ENCODE measurements at places on chromosomes 2 and 18. TPM values are rescaled to one million over a fixed set of nuclear protein-coding genes. Genes with fewer than 3 reads are reported as not detected.

Gene TCF7L1
- 0.07 TPM for polyA plus RNA-seq

Gene LAMA1
- polyA plus RNA-seq = not detected

Gene EML6
- 0.45 TPM for polyA plus RNA-seq

Gene C2orf80
- polyA plus RNA-seq = not detected

Gene TDRD15
- not detected for polyA plus RNA-seq

Gene GKN2
- not detected for polyA plus RNA-seq

Gene SETBP1
- 0.38 TPM for polyA plus RNA-seq

Gene HRH4
- polyA plus RNA-seq = 0.18 TPM

Gene WDFY1
- polyA plus RNA-seq = 26.2 TPM

DNA sequence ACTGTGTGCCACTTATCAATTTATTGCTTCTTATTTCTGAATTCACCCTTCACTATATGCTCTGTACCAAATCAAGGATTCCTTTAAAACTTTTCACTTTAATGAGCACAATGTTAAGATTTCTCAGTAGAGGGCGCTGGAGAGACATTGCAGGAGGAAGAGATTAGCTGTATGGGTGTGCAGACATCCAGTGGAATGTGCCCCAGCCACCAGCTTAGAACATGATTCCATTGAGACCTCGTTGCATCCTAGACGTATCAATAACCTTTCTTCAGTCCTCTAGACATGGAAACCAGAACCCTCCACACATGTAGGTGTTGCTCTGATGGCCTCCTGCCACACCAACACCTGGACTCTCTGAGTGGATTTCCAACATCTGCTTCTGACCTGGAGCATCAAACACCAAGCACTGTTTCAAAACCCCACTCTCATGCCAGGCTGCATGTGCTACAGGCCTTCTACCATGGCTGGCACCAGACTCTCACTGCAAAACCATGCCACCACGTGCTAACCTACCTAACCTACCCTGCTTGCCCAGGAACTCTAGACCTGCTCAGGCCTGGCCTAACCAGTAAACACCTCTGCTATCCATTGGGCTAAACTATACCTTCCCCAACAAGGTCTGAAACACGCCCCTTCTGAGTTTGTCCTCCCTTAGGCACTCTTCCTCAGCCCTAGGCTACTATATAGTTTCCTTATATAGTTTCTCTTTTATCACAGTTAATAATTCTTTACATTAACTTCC lies 633.2 kb upstream of the PKDCC start:
- H3K36me3 ChIP-seq = no peaks in the 10 kb centered on the region
- H3K4me3 ChIP-seq = no peak overlapping the region
- H3K27me3 ChIP-seq = no peaks in the 10 kb centered on the region
- no peaks in the 10 kb centered on the region for H3K4me1 ChIP-seq
- DNase-seq = no peak

DNA sequence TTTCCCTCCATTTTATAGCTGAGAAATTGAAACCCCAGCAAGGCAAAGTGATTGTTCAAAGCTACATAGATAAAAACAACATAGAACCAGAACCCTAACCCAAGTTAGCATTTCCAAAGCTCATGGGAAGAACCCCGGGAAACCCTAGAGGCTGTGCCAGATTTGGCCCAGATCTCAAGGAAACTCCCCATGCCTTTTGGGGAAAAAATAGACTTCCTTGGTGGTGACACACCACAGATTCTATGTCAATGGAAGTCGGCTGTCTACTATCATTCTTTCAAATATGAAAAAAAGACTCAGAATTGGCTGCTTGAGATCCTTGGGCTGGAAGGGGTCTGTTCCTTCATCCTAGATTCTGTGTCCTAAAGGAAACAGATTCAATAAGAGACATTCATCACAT lies 8.4 kb downstream of the COL6A3 start:
- no peaks in the 10 kb centered on the region for H3K36me3 ChIP-seq
- DNase-seq = no peak
- no peaks in the 10 kb centered on the region for H3K4me1 ChIP-seq
- no peak overlapping the region for H3K27ac ChIP-seq
- H3K4me3 ChIP-seq = no peak overlapping the region
- no peaks in the 10 kb centered on the region for H3K27me3 ChIP-seq

DNA sequence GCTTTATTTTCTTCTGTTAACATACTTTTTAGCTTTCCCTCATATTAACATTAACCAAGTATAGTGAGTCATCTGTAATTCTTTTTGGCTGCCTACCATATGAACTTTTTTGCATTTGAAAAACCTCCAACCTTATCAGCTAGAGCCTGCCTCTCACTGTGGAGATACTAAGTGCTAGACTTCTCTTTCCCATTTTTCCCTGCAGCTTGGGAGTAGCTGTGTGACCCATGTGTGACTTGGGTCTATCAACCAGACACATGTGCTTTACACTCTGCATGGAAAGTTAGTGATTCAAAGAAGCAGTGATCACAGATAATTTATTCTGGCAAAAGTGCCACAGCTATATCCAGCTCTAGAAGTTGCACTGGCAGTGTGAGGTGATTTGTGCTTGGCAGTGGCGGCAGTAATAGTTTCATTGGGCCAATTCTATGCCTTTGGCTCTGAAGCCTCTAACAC lies 36.3 kb downstream of the PREPL start:
- no peak for DNase-seq
- H3K4me3 ChIP-seq = no peak overlapping the region
- no peaks in the 10 kb centered on the region for H3K4me1 ChIP-seq
- peaks cover 70% of the 10 kb centered on the region for H3K36me3 ChIP-seq
- H3K27me3 ChIP-seq = no peaks in the 10 kb centered on the region

DNA sequence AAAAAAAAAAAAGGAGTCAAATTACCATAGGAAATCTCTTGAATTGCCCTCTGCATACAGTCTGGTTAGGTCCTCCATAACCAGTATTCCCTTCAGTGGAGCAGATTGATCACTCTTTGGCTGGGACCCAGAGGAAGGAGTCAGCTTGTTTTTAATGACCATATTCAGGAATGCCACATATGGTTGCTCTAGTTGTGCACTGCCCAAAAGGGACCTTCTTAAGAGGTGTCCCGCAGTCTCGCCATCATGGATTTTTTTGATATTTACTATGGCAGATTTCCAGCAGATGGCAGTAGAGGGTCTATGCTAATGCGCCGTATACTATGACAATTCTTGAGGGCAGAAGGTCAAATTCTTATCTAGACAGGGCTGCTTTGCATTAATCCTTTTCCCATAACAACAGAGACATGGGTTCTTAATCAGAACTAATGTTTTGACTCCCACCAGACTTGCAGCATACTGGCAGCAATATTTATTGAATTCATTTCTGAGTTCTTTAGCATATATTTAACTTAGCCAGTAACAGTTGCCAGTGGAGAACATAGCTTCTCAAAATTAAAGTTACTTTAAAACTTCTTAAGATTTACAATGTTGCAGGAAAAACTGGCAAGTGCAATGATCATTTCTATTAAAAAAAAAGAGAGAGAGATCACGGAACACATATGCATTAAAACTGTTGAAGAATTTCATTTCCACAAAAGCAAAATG lies 31.8 kb upstream of the INPP4A start:
- H3K27me3 ChIP-seq = peaks cover 1% of the 10 kb centered on the region
- H3K27ac ChIP-seq = no peak overlapping the region
- H3K4me3 ChIP-seq = no peak overlapping the region
- peak; percentile 33 for DNase-seq

DNA sequence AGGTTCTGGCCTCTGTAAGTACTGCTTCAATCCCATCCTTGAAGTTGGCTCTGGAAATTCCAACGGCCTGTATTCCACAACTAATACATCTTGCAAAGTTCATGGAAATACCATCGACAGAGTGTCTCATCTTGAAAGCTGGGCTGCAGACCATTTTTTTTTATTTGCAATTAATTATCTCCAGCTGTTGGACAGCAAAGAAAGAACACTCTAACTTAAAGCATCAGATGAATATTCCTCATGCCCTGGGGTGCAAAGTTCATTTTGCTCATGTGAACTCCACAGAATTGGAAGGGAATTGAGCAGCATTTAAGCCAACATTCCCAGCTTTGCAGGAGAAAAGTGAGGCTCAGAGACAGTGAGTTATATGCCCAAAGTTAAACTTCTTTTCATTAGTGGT lies 96.5 kb upstream of the PIEZO2 start:
- no peak for DNase-seq
- H3K36me3 ChIP-seq = no peaks in the 10 kb centered on the region
- H3K27me3 ChIP-seq = no peaks in the 10 kb centered on the region
- H3K4me1 ChIP-seq = no peaks in the 10 kb centered on the region
- no peak overlapping the region for H3K4me3 ChIP-seq

DNA sequence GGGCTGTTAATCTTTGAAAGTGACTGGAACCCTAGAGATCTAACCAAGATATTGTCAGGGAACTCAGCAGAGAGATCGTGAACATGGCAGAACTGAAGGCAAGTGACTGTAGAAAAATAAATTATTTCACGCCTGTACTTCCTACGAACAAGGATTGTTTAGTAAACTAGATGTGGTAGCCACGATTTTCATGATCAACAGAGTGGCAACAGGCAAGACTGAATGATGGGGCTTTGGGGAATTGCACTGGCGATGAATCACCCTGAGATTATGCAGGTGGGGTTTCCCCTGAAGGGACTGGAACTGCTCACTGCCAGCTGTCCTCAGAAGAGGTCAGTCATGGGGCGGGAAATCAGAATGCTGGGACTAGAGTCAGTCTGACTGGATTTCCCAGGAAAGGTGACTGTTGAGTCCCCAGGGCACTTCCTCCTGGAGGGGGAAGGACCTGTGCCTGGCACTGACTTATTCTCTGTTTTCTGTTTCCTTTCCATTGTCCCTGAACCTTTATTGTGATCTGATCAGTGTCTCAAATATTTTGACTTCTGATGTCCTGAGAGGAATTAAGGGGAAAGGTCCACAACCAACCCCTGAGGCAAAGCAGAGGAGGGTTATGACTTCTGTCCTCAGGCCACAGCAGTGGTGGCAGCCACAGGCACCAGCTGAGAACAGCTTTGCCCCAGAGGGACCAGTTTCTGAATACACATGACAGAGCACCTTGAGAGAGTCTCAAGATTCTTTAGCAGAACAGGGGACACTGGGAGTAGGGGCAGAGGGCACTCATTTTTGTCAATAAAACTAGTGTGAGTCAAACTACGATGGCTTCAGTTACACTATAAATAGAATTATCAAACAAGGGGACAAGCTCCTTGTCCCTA lies 70.0 kb downstream of the NAB1 start:
- no peak overlapping the region for H3K27ac ChIP-seq
- no peaks in the 10 kb centered on the region for H3K36me3 ChIP-seq

- H3K4me3 ChIP-seq = no peak overlapping the region
- H3K36me3 ChIP-seq = no peaks in the 10 kb centered on the region
- DNase-seq = no peak
- no peaks in the 10 kb centered on the region for H3K4me1 ChIP-seq
These were observed 465.6 kb upstream of the TRIB2 start for GRCh38 chr2:12251121-12251520.

DNA sequence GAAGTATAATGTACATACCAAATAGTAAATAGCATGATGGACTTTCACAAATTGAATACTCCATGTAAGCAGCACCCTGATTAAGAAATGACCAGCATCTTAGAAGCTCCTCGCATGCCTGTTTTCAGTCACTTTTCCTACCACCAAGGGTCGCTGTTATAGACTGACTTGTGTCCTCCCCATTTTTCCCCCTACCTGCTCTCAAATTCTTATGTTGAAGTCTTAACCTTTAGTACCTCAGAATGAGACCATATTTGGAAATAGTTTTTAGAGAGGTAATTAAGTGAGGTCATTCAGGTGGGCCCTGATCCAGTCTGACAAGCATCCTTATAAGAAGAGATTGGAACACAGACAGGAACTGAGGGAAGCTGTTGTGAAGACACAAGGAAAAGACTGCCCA lies 125.9 kb downstream of the LYPD6 start:
- H3K27ac ChIP-seq = no peak overlapping the region
- no peaks in the 10 kb centered on the region for H3K36me3 ChIP-seq
- DNase-seq = no peak
- H3K4me3 ChIP-seq = no peak overlapping the region

DNA sequence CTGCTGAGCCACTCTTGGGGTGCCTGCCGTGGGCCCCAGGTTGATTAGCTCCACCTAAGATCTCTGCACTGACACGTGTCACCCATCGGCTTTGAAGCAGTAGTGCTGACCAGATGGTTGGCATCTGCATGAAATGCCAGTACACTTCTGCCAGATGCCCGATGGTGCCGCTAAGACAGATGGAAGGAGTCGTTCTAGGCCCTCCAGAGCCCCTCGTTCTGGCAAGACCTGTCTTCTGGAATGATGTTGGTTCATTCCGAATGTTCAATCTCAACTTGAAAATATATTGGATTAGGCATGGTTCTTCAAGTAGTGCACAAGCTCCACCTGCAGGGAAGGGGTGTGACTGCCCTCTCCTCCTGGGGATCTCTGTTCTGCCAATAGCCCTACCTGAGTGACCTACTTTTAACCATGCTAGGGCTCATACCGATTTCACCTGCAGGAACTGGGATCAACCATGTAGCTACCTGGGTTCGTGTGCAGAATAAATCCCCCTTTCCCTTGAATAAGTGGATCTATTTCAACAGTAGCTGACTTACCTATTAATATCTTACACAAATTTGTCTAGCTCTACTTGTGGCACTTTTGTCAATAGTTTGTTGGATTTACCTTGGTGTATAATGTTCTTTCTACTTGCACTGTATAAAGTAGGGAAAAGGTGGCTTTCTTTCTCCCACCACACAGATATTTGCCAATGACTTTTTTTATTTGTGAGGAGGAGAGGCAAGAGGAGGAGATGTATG lies 342.6 kb downstream of the CTNNA2 start:
- no peak overlapping the region for H3K27ac ChIP-seq
- H3K27me3 ChIP-seq = no peaks in the 10 kb centered on the region
- no peaks in the 10 kb centered on the region for H3K36me3 ChIP-seq
- no peak overlapping the region for H3K4me3 ChIP-seq
- H3K4me1 ChIP-seq = no peaks in the 10 kb centered on the region

DNA sequence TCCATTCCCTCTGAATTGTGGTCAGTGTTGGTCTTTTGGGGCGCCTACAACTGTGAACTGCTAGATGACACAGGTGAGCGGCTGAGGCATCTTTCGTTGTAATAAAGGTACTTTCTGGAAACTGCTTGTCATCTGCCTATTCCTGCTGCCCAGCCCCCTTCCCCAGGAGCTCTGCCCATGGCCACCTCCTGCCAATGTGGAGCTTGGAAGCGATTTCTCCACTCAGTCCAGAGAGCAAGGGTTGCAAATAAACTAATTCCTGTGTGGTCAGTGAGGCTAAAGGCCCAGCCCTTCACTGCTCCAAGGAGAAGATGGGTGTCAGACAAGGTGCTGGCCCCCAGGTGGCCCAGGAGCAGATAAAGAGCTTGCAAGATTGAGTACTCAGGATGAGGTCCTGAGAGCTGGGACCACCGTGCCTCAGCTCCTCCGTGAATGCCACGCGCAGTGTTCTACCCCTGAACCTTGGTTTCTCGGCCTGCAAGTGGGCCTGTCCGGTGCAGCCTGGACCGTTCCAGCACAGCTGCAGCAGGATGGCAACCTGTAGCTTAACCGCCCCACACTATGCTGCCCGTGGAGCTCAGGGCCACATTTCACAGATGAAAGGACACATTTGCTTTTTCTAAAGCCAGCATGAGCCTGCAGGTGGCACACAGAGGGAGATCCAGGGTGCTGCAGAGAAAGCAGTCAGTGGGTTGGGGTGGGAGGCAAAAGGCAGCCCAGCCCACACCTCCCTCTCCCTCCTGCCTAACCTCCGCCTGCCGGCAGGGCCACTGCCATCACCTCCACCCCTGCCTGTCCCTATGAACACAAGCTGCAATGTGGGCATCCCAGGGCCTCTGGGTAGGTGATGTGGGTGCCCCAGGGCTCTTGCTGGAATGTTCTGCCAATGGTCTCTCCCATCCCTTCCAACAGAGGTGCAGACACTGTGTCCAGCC lies 78.7 kb upstream of the OTOF start:
- no peak overlapping the region for H3K27ac ChIP-seq
- peaks cover 3% of the 10 kb centered on the region for H3K27me3 ChIP-seq
- H3K36me3 ChIP-seq = no peaks in the 10 kb centered on the region
- no peaks in the 10 kb centered on the region for H3K4me1 ChIP-seq
- no peak overlapping the region for H3K4me3 ChIP-seq

GRCh38 chr2:113700186-113700841 lies 56.1 kb downstream of the SLC35F5 start:
- peak overlapping the region; percentile 9 for H3K4me3 ChIP-seq
- H3K4me1 ChIP-seq = peaks cover 5% of the 10 kb centered on the region
- no peak for DNase-seq

Measured in CD4-positive, CD25-positive, alpha-beta regulatory T cell (primary cell).